Sciatic nerve (tissue), 2 donors: ENCODE measurements at places on chromosomes 4 and X. TPM values are rescaled to one million over a fixed set of nuclear protein-coding genes. Genes with fewer than 3 reads are reported as not detected.

Gene TSPAN7
- total RNA-seq = 46.2 TPM

- DNase-seq = no peak
Observed at GRCh38 chr4:157996061-157997028, 176.5 kb downstream of the GASK1B start.

- no peak for DNase-seq
Observed at GRCh38 chr4:54277691-54278090, 48.6 kb downstream of the PDGFRA start.

DNA sequence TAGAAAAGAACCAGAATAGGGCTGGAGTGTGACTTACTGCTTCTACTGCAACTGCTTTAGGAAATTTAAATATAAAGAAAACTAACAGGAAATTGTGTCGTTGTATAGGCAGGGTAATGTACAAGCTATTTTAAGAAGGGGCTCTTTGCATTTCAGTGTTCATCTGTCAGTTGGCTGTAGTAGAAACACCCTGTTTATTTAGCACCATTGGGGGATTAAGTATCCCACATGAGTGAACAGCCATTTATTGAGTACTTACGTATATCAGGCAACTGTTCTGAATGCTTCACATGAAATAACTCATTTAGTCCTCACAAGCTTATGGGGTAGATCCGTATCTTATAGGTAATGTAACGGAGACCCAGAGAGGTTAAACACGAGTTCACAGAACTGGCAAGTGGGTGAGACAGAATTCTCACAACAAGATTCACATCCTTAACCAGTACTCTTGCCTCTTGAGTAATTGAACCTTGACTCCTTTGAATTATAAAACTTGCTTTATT is 23.9 kb downstream of the STIM2 start:
- no peak for DNase-seq

DNA sequence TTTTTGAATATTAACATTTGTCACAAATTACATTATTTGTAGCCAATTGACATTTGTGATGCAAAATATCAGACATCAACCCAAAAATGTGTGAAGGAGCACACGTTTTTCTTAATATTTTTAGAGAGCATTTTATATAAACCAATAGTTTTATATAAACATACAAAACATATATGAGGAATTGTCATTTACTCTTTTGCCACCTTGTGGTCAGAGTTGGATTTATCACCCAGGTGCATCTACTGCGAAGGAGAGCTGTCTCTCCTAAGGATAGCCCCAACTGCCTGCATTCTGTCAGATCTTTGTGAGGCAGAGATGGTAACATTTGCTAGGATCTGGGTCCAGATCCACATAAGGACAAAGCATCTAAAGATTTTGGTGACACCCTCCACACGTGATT is 2.5 kb upstream of the USP27X start:
- no peak for DNase-seq

- DNase-seq = no peak
Observed at GRCh38 chr4:84870398-84871163, 95.9 kb downstream of the WDFY3 start.
